ENCODE measurements at places on chromosomes 5 and 9.

GRCh38 chr5:14108170-14108996 is 34.8 kb upstream of the TRIO start:
- DNase-seq: peak; percentile 57

GRCh38 chr5:9343146-9343850 is 202.6 kb downstream of the SEMA5A start:
- DNase-seq: no peak

- DNase-seq: no peak
These were observed 13.0 kb upstream of the NR5A1 start for GRCh38 chr9:124520206-124520596.

DNA sequence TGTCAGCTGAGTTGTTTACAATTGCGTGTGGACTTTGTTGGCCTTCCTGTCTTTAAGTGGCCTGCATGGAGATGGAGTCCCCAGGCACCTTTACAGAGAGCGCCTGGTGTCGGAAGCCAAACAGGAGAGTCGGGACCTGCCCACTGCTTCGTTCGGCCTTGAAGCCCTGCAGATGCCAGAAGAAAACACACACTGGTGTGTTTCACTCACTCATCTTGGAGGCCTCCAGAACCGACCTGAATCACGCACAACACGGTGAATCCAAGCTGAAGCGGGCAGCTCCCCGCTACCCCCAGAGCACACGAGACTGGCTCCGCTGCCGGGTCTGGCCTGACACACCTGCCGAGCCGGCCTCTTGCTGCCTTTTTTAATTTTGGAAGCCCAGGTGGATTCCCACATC is 419.4 kb upstream of the IRX4 start:
- no peak for DNase-seq

- DNase-seq: no peak
These were observed 369.6 kb downstream of the IRX2 start for GRCh38 chr5:2381861-2382260.

DNA sequence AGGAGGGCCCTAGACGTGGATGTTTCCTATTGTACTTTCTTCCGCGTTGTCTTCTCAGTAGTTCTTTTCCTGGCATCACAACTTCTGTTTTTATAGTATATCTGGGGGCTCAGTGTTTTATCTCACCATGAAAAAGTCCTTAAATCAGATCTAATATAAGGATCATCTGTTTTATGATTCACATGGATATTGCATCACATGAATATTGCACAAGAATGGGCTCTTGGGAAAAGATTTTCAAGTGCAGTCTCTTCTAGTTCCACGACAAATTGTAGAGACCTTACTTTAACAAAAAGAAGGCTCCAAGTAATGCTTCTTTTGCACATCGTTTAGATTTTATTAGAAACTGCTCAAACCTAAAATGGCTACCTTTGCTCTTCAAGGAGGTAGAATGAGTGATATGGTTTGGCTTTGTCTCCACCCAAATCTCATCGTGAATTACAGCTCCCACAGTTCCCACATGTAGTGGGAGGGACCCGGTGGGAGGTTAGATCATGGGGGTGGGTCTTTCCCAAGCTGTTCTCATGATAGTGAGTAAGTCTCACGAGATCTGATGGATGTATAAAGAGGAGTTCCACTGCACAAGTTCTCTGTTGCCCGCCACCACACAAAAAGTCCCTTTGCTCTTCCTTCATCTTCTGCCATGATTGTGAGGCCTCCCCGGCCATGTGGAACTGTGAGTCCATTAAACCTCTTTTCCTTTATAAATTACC is 53.7 kb upstream of the FAM120A start:
- DNase-seq: no peak

DNA sequence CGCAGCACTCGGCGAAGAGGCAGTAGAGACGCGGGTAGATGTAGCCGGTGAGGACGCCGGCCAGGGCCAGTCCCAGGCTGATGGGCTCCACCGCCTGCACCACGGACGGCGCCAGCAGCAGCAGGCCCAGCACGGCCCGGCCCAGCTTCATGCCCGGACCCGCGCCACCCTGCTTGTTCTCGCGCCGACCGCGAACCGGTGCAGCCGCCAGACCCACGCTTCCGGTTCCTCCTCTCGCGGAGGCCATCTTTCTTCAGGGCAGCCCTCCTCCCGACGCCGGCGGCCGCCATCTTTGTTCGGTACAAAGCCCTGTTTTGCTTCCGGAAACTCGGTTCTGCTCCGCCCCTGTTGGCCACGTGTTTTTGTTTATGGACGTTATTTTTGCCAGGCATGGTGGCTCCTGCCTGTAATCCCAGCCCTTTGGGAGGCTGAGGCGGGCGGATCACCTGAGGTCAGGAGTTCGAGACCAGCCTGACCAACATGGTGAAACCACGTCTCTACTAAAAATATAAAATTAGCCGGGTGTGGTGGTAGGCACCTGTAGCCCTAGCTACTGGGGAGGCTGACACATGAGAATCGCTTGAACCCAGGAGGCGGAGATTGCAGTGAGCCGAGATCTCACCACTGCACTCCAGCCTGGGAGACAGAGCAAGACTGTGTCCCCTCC is at the start of gene TOR1A:
Gene TOR1A (minus strand): TSS at position 202 of the 667 bp plus-strand sequence. CDS start 51 bp downstream, at position 151.
- DNase-seq: peak; percentile 91

- DNase-seq: no peak
These were observed 58.5 kb upstream of the PJA2 start for GRCh38 chr5:109468288-109468676.

- DNase-seq: no peak
These were observed 138.4 kb downstream of the MAPKAP1 start for GRCh38 chr9:125568621-125569020.

DNA sequence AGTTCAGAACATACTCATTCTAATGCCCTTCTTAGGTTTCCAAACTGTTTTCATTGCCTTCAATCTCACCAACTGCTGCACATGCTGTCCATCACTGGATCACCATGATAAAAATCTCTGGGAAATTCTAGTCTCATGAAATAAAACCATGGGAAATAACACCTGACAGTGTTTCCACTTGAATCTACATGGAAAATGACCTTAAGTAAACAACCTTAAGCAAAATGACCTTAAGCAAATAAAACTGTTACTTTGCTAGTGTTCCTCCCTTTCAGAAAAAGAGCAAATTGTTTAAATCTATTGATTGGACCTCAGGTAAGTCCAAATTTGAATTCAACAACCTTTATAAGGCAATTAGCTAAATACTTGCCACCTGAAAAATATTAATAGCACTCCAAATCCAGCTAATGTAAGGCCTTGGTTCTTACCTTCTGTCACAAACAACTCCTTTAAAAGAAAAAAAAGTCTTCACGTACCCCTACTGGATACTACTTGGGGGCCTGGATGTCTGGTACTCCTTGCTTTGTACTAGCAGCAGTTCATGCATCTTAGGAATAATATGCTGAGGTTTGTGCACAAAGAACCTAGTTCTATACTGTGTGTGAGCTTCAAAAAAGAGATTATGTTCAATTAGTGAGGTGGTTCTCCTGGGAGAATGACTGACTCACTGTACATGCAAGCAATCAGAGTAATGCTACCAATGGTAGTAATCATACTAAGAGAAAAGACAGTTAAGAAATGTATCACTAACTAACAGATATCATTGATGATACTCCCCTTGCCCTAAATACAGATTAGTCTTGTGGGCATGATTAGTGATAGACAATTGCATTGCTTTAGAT is 630.4 kb downstream of the PSAT1 start:
- no peak for DNase-seq

DNA sequence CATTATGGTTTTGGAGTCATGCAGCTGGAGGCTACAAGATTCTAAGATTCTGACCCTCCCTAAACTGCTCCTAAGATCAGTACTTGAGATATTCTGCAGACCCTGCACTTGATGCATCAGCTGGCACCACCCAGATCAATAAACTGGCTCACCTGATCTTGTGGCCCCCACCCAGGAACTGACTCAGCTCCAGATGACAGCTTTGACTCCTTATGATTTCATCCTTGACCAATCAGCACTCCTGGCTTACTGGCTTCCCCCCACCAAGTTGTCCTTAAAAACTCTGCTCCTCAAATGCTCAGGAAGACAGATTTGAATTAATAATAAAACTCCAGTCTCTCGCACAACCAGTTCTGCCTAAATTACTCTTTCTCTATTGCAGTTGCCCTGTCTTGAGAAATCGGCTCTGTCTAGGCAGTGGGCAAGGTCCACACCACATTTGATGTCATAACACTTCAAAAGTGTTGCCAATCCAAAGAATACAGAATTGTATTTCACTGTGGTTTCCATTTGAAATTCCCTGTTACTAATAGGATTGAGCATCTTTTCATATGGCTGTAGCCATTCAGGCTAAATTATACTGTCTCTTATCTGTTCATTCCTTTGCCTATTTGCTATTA is 14.8 kb upstream of the SLC30A5 start:
- no peak for DNase-seq

- no peak for DNase-seq
These were observed 1106.7 kb downstream of the DTWD2 start for GRCh38 chr5:117881426-117882230.

GRCh38 chr9:127498298-127498697 is 47.0 kb downstream of the LRSAM1 start:
- no peak for DNase-seq

Measured in CD4-positive, alpha-beta T cell treated with Interleukin-15 for 1 hour (primary cell).